ENCODE measurements at places on chromosomes 2 and 18.

DNA sequence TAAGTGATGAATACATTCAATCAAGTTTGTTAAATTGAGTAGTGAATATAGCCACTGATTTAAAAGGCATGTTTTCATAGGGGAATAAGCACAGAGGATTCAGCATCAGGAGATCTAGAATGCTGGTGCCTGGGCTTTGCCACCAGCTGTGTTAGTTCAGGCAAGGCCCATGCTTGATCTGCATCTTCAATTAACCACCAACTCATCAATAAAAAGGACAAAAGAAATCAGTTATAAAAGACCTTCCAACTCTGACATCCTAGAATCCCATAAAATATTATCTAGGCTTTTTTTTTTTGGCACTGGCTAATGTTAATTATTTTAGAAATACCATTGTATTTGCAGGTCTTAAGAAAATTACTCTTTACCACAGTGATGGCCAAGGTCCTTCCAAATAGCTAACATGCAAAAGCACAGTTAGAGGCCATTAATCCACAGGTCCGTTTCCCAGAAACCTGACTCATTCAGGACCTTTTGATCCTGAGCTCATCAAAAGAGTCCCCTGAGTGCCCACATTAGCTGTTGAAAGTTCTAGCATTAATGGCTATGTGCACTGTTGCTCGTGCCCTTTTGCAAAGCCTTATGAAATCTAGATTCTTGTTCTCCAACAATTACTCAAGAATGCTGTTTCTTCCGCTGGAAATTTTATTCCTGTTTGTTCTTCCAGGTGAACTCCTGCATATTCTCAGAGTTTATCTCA, 170.0 kb downstream of the CYRIA start:
- DNase-seq: no peak

DNA sequence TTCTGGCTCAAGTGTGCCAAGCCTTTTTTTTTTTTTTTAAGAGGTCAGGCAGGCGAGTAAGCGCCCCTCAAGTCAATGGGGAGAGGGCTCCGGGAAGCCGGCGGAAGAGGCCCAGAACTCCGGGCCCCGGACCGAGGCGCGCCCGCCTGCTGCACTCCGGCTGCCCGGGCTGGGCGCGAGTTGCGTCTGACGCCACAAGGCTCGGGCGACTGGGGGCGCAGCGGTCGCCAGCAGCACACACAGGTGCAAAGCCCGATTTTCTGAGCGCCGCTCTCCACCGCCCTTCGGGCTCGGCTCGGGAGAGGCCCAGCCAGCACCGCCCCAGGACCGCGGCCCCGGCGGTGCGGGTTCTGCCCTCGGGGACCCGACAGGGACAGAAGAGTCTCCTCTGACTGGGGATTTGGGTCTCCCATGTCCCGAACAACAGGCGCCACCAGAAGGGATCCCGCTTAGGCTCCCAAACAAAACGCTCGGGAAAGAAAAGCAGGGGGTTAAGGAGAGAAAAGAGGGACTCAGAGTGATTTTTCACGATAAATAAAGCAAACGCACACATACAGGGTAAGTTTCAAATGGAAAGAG, 787 bp downstream of the ERBB4 start:
- no peak for DNase-seq

- DNase-seq: no peak
Measured at GRCh38 chr2:232674491-232674890, 22.6 kb upstream of the GIGYF2 start.

DNA sequence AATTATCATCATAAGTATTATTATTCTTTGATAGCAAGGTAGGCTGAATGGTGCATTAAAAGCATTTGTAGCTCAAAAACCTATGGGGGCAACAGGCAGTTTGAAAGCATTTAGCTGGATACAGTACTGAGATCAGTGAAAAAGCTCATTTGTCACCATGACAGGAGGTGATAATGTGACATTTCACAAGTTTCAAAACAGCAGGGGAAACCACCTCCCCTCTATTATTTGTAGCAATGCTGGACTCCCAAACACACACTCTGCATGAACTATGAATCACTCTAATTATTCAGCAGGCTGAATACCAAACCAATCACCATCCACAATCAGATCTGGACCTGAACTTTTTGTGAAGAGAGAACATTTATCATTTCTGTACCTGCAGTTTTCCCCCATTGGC, 63.4 kb downstream of the MYO5B start:
- DNase-seq: no peak

DNA sequence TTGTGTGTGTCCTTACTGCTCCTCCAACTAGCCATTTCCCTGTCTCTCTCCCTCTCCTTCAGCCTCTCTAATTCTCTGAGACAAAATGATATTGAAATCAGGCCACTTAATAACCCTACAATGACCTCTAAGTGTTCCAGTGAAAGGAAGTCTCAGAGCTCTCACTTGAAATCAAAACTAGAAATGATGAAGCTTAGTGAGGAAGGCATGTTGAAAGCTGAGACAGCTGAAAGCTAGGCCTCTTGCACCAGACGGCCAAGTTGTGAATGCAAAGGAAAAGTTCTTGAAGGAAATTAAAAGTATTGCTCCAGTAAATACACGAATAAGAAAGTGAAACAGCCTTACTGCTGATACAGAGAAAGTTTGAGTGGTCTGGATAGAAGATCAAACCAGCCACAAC, 72.9 kb downstream of the PRKCE start:
- DNase-seq: no peak

DNA sequence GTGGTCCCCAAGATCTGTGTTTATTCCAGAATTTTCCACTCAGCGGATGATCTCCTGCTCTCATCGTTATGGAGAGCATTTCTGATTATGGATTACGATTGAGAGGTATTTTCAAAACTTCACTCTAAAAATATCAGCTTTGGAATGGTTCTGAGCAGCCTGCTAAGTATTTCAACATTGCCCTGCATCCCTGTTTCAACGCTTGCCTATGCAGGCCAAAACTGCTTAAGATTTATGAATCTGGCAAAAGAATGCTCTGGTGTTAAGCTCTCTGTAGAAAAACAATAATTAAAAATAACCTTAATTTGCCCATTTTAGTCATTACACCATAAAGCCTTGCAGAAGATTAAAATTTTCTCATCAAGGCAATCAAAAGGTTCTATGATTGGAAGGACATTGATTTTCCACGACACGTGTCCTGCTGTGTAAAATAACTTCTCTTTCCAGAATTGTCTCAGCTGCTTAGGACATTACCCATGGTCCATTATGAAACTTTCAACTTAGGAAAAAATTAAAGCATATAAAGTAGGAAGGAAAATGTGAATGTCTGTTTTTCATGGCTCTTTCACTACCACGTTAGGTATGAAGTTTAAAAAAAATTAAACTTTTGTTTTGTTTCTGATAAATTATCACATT, 229.9 kb downstream of the ACKR3 start:
- no peak for DNase-seq

- no peak for DNase-seq
Measured at GRCh38 chr2:1418566-1418965, 5.3 kb downstream of the TPO start.

GRCh38 chr2:98936353-98937351, 627 bp upstream of the CRACDL start:
- DNase-seq: peak; percentile 37

- no peak for DNase-seq
Measured at GRCh38 chr18:69992776-69993175, 45.1 kb upstream of the CD226 start.

DNA sequence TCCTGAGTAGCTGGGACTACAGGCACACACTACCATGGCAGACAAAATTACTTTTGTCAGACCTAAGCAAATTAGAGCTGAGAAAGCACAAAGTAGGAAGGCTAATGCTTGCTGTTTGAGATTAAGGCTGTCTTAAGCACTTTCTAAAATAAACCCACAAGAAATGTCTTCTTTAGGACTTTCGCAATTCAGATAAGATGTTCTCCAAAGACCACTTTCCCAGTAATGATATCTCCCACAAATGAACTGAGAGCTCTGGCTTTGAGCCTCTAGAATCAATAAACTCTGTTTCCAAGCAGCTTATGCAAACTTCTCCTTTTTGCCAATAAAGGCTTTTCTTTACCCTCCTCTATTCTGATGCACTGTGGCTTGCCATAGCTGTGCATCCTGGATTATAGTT, 32.0 kb upstream of the GALNT1 start:
- no peak for DNase-seq

DNA sequence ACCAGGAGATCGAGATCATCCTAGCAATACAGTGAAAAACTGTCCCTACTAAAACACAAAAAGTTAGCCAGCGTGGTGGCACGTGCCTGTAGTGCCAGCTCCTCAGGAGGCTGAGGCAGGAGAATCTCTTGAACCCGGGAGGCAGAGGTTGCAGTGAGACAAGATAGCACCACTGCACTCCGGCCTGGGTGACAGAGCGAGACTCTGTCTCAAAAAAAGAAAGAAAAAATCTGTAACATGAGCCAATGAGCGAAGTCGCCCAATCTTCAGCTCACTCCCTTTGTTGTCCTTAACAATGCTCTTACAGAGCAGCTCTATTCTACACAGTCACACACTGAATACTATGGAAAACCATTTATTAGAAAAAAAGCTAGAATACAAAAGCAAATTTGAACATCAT, 22.0 kb downstream of the FAM98A start:
- DNase-seq: no peak

DNA sequence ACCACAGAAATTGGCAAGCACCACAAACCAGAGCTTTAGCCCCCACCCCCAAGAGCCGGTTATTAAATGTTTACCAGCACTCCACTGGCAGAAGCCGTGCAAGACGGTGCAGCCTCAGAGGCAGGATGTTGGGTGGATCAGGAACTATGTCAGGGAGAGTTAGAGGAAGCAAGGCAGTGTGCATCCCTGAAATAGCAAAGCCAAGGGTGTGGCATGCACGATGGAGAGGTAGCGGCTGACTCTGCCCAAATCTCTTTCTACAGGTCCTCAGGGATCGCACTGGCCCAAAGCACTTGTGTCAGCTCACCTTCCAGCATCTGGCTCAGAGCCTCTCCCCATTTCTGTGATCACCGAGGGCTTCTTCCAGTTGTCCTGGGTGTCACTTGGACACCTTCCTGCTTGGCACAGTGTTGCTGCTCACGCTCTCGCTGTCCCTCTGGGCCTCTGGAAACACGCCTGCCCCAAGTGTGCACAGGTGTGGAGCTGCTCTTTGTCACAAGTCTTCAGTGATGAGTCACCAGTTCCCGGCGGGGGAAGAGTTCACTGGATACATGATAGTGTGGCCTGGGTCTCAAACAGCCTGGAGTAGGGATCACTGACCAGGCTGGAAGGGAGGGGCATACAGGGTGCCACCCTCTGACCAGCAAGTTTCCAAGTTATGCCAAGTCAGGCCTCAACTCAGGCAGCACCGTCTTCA, 17.3 kb upstream of the B3GNT7 start:
- DNase-seq: no peak

- DNase-seq: no peak
Measured at GRCh38 chr2:224875841-224876240, 159.7 kb upstream of the CCDC195 start.

DNA sequence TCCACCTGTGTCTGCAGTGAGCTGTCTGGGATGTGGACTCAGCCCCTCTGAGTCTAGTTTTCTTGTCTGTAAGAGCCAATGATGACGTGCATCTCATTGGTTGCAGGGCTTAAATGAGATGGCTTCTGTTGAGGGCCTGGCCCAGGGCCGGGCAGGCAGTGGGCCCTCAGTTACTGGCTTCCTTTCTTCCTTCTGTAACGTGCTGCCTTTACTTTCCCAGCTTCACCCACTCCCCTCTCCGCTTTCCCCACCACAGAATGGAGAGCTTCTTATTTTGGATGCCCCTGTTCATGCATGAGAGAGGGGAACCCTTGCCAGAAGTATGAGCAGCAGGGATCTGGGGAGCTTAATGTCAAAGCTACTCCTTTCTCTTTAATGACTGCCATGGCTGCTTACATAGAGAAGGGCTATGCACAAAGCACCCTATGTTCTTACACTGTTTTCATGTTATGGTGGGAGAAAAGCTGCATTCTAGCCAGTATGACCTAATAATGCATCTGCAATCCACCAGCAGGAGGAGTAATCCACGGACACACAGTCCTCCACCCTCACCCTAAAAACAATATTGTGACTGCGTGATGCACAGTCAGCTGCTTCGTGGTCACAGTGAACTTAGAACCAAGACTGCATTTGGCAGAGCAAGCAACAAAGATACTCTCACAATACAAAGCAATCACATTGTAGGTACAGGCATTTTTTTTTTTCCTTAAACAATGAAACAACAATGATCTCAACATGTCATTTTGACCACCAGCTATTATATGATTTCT, 37.2 kb downstream of the CREG2 start:
- DNase-seq: no peak

- no peak for DNase-seq
Measured at GRCh38 chr2:171316220-171316619, 117.6 kb downstream of the METTL8 start.

GRCh38 chr18:22625406-22625805, 207.7 kb upstream of the CTAGE1 start:
- DNase-seq: no peak

- no peak for DNase-seq
Measured at GRCh38 chr18:78637442-78638402, 341.9 kb upstream of the SALL3 start.

GRCh38 chr2:70986499-70987189, 8.0 kb downstream of the TEX261 start:
- DNase-seq: no peak

DNA sequence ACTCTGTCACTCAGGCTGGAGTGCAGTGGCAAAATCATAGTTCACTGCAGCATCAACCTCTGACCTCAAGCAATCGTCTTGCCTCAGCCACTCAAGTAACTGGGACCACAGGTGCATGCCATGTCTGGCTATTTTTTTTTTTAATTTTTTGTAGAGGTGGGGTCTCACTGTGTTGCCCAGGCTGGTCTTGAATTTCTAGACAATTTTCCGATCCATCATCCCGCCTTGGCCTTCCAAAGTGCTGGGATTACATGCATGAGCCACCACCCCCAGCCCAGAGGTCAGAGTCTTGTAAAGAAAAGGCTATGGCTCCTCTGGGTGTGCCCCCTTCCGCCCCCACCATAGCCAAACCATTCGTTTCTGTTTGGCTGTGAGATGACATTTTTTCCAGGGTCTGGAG, 13.1 kb upstream of the TMBIM1 start:
- DNase-seq: no peak

DNA sequence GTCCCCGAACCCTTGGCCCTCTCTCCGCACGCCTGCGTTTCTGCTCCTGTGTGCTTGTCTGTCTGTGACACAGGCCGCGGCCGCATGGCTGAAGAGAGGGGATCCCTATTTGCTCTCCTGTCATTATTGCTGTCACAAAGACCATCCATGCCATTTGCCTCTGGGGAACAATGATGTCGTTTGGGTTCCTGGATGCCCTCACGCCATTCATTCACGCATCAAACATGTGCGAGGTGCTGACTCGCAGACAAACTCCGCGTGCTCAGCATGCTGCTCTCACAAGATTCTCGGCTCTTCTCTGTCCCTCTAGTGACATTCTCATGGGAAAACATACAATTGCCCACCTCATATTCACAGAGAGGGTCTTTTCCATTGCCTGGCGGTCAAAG, 67.8 kb downstream of the ASB1 start:
- no peak for DNase-seq
